Endothelial cell (in vitro differentiated cells): ENCODE measurements at places on chromosomes 12 and 14.
A peak's percentile ranks its signal among the peaks of the same experiment; 100 is the strongest.

- no peak for DNase-seq
Observed at GRCh38 chr12:6833189-6833890, 5.1 kb downstream of the P3H3 start.

- no peak for DNase-seq
Observed at GRCh38 chr14:95488376-95489213, 27.9 kb downstream of the SYNE3 start.

DNA sequence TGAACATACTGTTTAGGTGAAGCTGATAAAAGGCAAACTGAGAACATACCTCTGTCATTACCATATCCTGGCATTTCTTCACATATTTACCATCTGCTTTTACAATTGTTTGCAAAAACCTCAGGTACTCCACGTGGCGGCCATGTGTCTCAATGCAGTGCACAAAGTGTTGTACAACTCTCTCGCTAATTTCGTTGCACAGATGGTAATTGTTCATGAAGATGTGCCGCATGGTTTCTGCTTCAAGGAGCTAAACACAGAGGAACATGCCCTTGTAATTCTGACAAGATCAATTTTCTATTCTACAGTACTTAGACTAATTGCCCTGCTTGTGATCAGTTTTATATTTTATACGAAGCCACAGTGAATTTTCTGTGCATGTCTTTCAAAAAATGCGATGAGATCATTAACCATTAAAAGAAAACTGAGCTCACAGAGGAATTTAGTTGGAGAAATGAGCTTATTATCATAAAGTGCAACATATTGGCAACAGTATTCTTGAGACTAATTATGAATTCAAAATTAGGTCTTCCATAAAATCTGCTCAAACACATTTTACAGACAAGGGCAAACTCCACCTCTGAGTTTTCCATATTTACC is 233.8 kb downstream of the ITPR2 start:
- no peak for DNase-seq

- no peak for DNase-seq
Observed at GRCh38 chr12:62637679-62638078, 171.1 kb downstream of the MON2 start.

- DNase-seq, result no peak
Observed at GRCh38 chr12:34107781-34108404, 85.6 kb downstream of the ALG10 start.

GRCh38 chr14:69270795-69271708 is 11.1 kb downstream of the GALNT16 start:
- no peak for DNase-seq

GRCh38 chr14:58108717-58109116 is 43.3 kb downstream of the ARMH4 start:
- DNase-seq, result no peak

DNA sequence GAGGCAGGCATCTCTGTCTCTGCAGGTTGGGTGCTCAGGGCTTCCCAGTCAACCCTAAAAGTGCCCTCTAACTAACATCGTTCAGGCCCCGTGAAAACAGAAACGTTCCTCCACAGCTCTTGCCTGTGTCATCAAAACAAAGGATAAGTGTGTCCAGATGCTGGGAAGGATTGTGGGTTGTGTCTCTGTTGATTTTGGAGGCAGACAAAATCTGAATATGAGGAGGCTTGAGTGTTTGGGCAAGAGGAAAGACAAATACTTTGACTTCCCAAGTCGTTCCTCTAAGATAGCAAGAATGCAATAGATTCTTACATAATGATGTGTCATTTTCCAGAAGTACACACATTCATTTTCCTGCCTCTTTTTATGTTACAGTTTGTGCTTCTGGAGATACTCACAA is 52.9 kb downstream of the SERPINA3 start:
- no peak for DNase-seq

- DNase-seq, result no peak
Observed at GRCh38 chr12:108638997-108639822, 5.5 kb upstream of the SELPLG start.

GRCh38 chr14:48970943-48971342 is 615.2 kb downstream of the RPS29 start:
- DNase-seq, result no peak

DNA sequence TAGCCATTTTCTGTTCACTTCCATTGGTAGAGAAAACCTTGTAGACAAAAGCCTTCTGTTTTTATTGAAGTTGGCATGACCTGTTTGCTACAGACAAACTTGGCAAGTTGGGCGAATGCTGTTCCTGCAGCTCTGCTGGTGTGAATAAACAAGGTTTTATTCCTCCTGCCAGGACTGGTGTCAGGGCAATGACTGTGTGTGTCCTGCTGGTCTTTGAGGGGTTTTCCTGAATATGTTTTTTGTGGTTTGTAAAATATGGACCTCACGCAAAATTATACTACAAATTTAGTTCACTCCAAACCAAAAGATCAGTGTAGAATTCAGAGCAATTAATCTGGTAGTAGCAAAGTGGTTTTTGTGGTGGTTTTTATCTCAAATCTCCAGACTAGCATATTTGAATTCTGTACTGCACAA is 140.8 kb downstream of the ERC1 start:
- no peak for DNase-seq

DNA sequence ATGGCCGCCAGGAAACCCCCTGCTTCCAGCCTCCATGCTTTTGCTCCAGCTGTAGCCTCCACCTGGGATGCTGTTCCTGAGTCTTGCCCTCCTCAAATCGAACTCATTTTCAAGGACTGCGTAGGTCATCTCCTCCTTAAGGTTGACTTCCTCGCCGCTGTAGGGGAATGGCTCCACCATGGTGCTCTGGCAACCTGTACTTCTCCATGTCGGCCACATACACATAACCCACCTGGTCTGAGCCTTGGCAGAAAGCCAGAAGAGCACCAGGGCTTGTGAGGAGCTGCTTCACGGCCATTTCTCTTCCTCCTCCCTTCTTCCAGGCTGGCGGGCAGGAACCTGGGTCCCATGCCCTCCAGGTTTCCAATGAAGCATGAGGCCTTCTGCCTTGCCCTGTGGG is 36.7 kb upstream of the BEGAIN start:
- no peak for DNase-seq

GRCh38 chr14:50830044-50830931 is 674 bp downstream of the NIN start:
- peak; percentile 53 for DNase-seq

DNA sequence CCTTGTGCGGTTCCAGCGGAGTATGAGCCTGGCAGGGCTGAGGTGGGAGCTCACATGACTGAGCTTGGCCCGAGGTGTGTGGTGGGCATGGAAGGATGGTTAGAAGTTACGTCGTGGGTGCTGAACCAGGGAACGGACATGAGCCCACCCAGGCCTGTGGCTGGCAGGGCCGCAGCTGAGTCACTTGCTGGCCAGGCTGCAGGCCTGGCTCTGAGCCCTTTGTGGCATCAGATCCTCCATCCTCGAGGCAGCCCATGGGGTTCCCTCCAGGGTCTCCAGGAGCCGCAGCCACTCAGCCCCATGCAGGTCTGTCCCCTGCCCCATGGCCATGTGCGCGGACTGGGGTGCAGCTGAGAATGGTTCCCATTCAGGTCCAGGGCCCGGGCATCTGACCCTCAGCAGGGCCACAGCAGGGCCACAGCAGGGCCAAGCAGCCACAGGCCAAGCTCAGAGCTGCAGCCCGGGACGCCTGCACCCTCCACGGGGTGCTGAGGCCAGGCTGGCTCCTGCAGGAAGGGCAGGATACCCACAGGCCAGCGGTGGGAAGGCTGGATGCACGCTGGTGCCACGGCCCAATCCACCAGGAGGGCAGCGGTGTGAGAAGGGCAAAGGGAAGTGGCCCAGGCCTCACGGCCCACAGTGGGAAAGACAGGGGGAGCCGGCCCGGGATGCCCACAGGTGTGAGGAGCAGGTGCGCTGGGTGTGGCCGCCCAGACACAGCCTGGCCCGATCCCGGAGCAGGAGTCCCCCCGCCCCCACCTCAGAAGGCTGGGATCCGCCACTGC is 26.3 kb upstream of the ULK1 start:
- no peak for DNase-seq

DNA sequence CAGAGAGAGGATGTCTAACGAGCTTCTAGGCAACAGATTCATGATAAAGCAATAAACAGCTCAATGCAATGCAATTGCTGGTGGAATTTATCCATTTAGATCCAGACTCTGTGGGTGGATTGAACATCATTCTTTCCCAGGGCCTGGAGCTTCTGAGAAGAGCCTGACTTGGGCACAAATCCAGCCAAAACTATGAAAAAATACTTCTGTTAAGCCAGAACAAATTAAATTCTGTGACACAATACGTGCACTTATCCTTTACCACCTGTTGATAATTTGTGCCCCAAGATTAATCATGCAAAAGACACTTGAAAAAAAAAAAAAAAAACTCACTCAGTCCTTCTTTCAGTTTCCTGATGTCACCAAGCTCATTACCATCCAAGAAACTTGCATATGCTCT is 446.0 kb upstream of the DCN start:
- DNase-seq, result no peak

- no peak for DNase-seq
Observed at GRCh38 chr12:104219908-104220404, 4.4 kb downstream of the TXNRD1 start.

DNA sequence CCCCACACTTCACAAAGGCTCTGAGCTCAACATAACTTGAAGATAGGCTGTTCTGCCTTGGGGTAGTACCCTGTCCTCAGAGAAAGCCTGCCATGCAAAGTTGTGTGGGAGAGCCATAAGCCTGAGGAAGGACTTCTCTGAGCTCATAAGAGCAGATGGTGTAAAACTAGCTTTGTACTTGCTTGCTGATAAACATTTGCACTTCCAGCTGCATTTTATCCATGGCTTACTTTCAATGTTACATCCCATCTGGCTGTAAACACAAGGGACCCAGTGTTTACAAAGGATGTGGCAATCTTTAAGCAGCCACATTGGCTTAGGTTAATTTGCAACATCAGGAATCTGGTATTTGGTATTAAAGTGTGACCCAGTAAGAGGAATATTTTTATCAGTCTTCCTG is 258.1 kb downstream of the IPO8 start:
- no peak for DNase-seq

DNA sequence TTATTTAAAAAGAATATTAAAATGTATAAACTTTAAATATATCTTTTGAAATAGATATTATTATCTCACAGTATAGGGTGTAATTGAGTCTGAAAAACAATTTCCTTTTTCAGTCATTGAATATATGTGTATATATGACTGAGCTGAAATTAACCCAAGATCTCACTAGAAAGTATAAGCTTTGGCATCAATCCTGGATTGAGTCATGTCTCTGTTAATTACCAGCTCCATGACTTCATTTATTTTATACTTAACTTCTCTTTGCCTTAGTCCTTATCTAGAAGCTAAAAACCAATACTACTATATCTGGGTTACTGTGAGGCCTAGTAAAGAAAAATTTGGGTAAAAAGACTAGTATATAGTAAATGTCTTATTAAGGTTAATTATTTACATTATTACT is 1020.3 kb downstream of the LRFN5 start:
- no peak for DNase-seq

DNA sequence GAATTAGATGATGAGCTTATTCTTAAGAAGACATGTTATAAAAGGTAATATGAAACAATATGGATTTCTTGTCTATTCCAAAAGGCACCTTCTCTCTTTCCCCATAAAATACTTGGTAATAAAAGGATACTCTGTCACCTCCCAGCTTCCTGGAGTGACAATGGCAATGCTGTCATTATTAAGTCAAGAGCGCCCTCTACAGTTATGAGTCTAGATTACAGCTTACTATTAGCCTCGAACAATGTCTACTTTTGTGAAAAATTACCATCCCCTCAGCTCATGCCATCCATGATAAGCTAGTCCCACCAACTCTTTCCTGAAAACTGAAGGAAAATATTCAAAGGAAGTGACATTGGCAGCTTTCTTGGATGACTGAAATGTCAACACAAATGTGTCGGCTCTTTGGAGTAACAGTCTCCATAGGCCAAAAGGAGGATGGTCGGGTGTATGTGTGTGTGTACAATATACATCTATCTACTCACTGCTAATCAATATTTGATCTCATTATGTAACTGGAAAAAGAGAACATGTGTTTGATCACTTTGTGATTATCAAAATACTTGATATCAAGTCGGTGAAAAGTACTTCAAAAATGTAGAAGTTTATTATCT is 48.7 kb upstream of the CDKN3 start:
- peak; percentile 46 for DNase-seq

DNA sequence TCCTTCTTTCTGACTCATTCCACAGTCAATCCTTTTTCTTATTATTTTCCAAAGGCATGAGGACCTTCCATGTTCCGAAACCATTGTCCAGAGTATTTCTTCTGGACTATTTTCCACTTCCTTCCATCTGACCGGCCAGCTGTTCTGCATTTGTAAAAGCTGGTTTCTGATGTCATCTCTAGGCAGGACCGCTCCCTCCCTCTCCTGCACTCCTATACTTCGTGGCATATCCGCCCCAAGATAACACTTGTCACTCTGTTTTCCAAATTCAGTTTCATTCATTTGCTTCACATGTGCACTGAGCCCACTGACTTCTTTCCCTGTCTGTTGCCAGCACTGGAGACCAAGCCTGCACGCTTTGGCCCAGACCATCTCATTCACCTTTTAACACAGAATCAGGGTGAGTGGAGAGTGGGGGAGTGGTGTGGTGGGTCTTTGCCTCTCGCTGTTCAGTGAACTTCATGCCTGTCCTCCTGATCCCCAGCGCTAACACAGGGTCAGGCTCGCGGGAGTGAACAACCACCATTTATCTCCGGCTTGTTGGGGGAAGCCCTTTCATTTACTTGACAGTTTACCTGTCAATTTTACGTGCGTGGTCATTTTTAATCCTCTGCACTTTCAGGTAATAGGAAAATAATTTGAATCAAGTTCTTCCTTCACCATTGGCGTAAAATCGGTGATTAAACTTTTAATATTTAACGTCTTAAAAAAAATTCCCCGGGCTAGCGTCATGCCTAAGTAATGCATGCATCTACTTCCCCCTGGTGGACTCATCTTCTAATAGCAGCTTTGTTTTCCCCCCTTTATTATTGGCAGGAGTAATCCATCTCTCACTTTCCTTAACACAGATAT is 52.5 kb downstream of the C12orf75 start:
- DNase-seq, result peak; percentile 39

- no peak for DNase-seq
Observed at GRCh38 chr14:105388110-105388951, 10.0 kb upstream of the TEX22 start.

GRCh38 chr12:8779281-8779680 is 43.1 kb upstream of the A2ML1 start:
- no peak for DNase-seq

DNA sequence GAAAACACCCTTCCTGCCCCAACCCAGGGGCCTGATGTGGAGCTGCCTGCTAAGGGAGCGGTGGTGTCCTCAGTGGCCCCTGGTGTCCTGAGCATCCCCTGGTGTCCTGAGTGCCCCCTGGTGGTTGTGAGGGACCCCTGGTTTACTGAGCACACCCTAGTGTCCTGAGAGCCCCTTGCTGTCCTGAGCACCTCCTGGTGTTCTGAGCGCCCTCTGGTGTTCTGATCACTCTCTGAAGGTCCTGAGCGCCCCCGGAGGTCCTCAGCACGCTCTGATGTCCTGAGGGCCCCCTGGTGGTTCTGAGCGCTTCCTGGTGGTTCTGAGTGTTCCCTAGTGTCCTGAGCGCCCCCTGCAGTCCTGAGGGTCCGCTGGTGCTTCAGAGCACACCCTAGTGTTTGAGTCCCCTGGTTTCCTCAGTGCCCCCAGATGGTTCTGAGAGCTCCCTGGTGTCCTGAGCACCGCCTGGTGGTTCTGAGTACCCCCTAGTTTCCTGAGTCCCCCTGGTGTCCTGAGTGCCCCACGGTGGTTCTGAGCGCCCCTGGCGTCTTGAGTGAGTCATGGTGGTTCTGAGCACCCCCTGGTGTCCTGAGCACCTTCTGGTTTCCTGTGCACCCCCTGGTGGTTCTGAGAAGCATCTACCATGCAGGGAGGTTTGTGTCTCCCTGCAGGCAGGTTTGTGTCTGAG is 1004.2 kb downstream of the TMEM121 start:
- no peak for DNase-seq
